ENCODE measurements at places on chromosomes 2 and 18. TPM values are rescaled to one million over a fixed set of nuclear protein-coding genes. Genes with fewer than 3 reads are reported as not detected.

GAD1 gene
- 1.7 TPM for total RNA-seq

CRYGD gene
- total RNA-seq, result not detected

DAW1 gene
- total RNA-seq, result not detected

ZBTB7C gene
- total RNA-seq, result 13.0 TPM

CCDC74A gene
- total RNA-seq, result 19.9 TPM

PROM2 gene
- total RNA-seq, result 31.5 TPM

ZNF519 gene
- 31.4 TPM for total RNA-seq

ALPP gene
- 0.27 TPM for total RNA-seq

GCA gene
- 21.1 TPM for total RNA-seq

NT5DC4 gene
- not detected for total RNA-seq
